ENCODE measurements at places on chromosomes 2 and 18.

DNA sequence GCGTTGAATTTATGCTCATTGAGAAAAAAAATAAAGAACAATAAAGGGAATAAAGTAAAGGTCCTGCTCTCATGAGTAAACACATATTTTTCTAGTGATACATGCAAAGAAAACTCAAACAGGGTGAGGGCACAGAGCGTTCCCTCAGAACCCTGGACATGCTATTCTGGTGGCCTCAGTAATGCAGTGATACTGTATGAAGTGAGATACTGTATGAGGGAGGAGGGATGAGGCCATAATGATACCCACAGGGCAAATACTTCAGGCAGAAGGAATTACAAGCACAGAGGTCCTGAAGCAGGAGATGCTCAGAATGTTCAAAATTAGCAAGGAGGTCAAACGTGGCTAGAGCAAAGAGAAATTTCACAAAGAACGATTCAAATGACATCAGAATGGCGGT lies 28.4 kb upstream of the RNU4ATAC start:
- no peak for DNase-seq

DNA sequence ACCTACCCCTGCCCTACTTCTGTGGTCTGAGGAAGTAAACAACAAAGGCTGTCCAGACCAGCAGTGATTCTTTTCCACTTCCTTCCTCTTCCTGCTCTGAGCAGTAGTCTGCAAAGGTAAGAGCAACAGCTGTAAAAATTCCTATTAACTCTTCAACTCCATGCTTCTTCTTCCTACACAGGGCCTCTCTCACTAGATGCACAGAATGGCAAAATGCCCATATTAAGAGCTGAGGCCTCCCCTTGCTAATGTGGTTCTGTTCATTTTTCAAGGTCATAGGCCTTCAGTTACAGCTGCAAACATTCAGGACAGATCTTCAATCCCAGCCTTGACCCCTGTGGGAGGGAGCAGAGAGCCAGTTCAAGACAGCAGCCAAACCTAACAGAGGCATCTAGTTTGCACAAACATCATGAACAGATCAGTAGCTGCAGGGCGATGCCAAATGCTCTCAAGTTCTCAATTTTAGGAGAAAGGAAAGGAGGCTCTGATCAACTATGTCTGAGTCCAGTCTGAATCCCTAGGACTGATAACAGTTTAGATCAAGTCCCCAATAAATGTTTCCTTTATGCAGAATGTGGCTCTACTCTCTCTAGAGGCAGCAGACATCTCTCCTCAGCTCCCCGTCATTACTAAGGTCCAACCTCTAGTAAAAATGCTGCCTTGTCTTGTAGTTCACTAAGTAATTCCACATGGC lies 20.9 kb downstream of the SLC40A1 start:
- DNase-seq: no peak

GRCh38 chr2:67616749-67617148 lies 219.6 kb downstream of the ETAA1 start:
- no peak for DNase-seq

DNA sequence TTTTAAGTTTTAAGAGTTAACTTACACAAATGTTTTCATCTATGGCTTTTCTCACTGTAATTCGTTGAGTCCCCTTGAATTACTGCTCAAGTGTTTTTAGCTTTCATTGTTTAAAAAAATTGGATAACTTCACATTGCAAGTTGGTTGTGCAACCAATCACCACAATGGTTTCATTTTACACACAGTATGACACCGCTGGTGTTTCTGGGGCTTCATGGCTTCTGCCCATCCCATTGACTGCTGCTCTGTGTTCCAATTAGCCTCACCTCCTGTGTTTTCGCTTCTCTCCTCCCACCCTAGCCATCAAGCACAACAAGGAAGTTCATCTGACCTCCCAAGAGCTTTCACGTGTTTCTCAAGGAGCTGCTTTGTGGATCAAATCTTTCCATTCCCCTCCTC lies 199.1 kb upstream of the CHAC2 start:
- no peak for DNase-seq

GRCh38 chr2:36569267-36569856 lies 28.6 kb downstream of the FEZ2 start:
- DNase-seq: no peak

DNA sequence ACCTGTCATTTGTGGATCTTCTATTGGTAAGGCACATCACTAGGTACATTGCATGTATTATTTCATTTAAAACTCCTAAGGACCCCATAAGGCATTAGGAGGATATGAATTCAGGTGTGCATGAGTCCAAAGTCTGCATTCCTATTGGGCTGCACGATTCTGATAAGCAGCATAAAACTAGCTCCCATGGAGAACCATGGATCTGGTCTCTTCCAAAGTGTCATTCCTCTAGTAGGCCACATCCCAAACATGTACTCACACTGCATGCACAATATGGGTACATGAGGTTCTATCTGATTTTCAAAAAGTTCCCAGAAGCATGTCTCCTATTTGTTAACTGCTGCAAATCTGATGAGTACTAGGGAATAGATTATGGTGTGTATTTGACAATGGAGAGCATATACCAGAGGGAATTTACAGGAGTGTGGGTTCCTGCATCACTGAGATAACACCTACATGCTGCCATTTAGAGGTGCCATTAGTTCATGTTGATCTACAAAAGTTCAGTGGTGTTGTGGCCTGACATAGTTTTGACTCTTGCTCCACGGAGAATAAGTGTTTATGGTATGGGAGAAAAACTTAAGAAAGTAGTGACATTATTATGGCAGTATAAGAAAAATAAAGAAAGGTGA lies 11.3 kb downstream of the CYTIP start:
- DNase-seq: no peak

DNA sequence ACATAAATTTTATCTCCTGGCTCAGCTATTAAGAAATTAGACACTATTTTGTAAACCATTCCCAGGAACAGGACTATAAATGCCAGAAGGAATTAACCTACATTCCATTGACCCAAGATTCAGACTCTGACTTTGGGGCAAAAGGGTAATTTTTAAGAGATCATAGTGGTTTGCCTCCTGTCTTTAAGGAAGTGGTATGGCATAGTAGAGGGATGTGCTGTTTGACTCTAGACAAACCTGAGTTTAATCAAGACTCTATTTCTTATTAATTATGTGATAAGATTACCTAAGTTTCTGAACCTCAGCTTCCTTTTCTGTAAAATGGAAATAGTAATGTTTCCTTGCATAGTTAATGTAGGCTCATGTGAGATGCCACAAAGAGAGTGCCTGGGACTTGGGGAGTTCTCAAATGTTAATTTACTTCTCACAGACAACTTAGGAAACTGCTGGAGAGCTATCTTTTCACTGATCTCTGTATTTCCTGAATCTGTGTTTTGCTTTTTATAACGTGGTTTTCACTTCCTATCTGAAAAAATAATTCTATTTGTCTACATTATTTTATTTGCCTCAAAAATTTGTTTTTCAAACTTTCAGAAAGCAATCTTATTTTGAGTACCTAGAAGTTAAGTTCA lies 11.9 kb upstream of the SLC40A1 start:
- DNase-seq: no peak

DNA sequence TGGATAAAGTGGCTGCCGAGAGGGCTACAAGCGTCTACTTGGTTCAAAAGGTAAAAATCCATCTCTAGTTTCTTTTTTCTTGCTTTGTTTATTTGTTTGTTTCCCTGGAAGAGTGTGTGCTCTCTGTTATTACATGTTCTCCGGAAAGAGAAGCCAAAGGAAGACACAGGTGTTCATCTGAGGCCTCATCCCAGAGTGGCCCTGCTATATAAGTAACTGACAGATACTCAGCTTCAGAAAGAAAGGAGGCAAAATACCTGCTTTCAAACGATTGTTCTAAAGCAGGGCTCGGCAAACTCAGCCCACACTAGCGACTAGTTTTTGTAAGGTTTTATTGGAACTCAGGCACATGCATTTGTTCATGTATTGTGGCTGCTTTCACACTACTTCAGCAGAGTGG lies 140.0 kb upstream of the ALPP start:
- no peak for DNase-seq

DNA sequence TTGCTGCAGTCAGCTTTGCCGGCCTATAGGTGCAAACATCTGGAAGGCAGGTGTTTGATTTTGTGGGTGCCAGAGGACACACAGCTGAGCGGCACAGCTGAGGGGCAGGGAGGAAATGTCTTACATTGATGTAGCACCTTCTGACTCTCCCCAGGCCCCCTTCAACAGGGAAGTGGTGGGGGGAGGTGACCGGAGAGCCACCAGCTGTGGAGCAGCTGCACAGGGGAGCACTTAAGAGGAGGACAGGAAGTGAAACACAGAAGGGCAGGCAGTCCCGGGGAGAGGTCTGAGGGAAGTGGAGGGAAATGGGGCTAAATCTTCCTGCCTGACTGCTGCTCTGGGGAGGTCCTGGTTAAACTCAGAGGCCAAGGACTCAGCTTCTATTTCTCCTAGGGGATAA lies 409.1 kb downstream of the TNS1 start:
- DNase-seq: peak; percentile 31

- peak; percentile 7 for DNase-seq
These were observed 29.2 kb upstream of the PPP4R1 start for GRCh38 chr18:9643549-9643948.

DNA sequence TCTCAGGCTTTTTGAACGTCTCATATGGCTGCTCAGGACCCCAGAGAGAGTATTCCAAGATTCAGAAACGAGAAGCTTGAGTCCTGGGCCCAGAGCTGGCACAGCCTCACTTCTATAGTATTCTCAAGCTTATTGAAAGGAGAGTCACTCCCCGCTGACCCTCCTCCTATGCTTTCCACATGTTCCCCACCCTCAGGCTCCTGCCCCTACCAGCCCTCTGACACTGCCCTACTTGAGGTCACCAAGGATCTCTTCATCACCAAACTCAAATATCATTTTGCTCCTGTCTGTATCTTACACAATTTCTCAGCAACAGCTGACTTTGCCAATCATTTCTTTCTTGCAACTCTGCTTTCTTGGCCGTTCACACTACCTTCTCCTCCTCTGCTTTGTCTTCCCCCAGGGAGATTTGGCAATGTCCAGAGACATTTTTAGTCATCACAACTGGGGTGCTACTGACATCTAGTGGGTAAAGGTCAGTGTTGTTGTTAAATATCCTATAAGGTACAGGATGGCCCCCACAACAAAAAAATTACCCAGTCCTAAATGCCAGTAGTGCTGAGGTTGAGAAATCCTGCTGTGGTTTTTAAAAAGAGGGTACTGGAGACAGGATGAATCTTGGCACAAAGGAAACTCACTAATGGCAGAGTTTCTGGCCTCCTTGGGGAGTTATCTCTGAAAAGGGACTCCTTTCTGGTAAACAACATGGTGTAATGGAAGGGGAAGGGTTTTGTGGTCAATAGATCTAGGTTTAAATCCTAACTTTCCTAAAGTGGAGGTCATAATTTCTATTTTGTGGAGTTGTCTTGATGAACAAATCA lies 26.9 kb upstream of the INSIG2 start:
- DNase-seq: no peak

DNA sequence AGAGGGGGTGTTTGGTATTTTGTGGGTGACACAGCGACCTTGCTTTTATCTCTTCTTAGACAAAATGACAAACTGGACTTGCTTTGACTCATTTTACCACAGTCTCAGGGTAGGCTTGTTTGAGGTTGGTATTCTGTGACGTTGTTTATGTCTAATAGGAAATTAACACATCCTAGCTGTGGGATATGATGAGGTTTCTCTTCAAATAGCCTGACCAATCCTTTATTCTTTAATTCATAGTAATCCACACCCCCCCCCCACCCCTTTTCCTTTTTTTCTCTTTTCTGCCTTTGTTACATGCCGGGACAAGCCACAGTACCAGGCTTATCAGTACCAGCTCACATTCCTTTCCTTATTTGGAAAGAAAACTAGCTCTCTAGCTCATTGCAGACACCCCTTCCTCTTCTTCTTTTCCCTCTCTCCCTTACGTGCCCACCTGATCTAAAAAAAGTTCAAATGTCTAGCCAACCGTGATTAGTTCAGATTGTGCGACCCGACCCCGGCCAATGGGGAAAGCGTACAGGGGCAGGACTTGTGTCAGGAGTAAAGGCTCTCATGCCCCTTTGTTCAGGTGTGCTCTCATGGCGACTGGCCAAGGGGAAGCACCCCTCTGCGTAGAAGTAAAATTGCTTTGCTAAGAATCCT lies 52.2 kb upstream of the PTPRM start:
- DNase-seq: no peak

GRCh38 chr2:187638840-187639239 lies 84.6 kb upstream of the TFPI start:
- DNase-seq: no peak

- DNase-seq: no peak
These were observed 115.4 kb upstream of the ZNF521 start for GRCh38 chr18:25467226-25467987.

- DNase-seq: no peak
These were observed 91.4 kb downstream of the MAPK4 start for GRCh38 chr18:50651334-50651733.

GRCh38 chr2:28366496-28367282 lies 26.0 kb upstream of the FOSL2 start:
- no peak for DNase-seq

- DNase-seq: no peak
These were observed 4.1 kb upstream of the CYS1 start for GRCh38 chr2:10084223-10084865.

DNA sequence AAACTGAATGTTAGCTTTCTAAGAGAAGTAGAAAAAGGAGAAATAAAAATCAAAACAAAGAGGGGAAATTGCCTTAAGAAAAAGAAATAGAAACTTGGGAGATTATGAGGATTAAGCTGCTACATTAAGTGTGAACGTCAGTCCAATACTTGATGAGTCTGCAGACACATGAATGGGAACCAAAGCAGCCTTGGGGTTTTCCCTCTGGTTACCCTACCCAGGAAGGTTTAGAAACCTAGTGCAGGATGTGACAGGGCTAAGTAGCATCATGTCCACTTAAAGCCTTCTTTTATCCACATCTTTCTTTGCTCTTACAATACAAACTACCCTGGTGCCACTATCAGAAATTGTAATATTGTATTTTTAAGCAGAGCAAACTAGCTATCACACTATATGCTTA lies 22.3 kb downstream of the SLC35F5 start:
- DNase-seq: no peak

- no peak for DNase-seq
These were observed 89.0 kb downstream of the EIPR1 start for GRCh38 chr2:3288470-3289170.

DNA sequence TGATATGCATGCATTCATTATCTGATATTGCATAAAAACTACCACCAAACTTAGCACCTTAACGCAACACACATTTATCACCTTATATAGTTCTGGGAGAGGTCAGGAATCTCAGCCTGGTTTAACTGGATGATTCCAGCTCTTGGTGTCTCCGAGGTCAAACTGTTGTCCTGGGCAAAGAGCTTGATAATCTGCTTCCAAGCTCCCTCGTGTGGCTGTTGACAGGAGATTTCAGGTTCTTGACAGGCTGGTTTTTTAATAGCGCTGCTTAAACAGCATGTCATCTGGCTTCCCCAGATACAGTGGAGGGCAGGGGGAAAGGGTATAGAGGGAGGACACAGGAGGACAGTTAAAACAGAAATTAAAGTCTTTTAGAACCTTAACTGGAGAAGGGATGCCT lies 785.0 kb downstream of the CNTNAP5 start:
- DNase-seq: no peak

DNA sequence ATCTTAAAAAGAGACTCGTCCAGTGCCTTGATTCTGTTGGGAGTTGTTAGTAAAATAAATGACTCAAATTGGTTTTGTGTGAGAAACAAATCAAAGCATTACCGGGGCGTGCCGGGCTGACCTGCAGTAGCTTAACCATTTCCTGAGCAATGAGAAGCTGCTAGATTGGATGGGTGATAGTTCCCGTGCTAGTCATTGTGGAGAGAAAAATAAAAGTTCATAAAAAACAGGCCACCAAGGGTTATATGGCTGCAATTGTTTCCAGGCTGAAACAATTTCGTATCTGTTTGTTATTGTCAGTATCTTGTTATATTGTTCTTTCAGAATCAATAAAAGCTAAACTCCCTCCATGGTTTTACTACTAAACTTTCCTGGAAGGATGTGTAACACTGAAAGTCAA lies 314.4 kb downstream of the MTX2 start:
- DNase-seq: no peak

Measured in NCI-H2029 treated with DMSO at 0.1 percent for 48 hours (cell line).